ENCODE measurements at places on chromosomes 6 and 20.
A peak's percentile ranks its signal among the peaks of the same experiment; 100 is the strongest.

- DNase-seq: no peak
These were observed 103.6 kb downstream of the COL21A1 start for GRCh38 chr6:56143796-56144195.

DNA sequence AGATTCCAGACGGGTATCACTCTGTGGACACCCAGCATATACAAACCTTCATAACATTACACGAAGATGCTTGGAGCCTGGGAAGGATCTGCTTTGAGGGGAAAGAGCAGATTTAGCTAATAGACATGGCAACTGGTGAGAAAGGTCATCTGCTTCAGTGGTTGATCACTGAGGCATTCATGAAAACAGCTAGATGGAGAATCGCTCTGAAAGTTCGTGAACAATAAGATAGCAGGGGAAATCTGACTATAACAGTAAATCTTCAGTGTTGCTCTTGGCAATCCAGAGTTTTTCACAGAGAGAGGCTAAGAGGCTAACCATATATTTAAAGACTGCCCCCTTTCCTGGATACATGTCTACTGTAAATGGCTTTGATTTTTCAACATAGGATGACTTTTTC, 245.3 kb downstream of the FARS2 start:
- DNase-seq: no peak

- no peak for DNase-seq
These were observed 50.2 kb downstream of the COL12A1 start for GRCh38 chr6:75155631-75156030.

GRCh38 chr6:163415620-163416556, 1.4 kb downstream of the QKI start:
- peak; percentile 36 for DNase-seq

- no peak for DNase-seq
These were observed 5.2 kb downstream of the HAO1 start for GRCh38 chr20:7935027-7935551.

GRCh38 chr6:55088902-55089301, 85.4 kb upstream of the HCRTR2 start:
- DNase-seq: no peak

DNA sequence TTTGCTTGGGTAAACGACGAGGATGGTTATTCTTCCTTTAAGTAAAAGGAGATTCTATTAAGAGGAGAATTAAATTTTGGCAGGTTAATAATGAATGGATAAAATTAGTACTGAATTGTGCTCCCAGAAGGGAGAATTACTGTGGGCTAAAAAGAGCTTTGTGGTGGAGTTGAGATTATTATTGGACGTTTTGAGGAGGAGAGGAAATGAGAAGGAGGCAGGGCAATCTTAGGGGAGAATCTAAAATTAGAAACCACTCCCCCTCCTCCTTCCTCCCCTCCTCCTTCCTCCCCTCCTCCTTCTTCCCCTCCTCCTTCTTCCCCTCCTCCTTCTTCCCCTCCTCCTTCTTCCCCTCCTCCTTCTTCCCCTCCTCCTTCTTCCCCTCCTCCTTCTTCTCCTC, 331.8 kb downstream of the PRL start:
- no peak for DNase-seq

GRCh38 chr6:3176562-3177355, 19.4 kb upstream of the TUBB2A start:
- peak; percentile 44 for DNase-seq

DNA sequence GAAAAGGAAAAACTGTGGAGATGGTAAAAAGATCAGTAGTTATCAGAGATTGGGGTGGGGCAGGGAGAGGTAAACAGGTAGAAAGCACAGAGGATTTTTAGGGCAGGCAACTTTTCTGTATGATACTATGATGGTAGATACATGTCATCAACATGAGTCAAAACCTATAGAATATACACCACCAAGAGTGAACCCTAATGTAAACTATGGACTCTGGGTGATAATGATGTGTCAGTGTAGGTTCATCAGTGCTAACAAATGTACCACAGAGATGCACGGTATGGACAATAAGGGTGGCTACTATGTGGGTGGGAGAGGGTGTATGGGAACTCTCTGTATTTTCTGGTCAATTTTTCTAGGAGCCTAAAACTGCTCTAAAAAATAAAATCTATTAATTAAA, 18.5 kb downstream of the PACSIN1 start:
- no peak for DNase-seq

DNA sequence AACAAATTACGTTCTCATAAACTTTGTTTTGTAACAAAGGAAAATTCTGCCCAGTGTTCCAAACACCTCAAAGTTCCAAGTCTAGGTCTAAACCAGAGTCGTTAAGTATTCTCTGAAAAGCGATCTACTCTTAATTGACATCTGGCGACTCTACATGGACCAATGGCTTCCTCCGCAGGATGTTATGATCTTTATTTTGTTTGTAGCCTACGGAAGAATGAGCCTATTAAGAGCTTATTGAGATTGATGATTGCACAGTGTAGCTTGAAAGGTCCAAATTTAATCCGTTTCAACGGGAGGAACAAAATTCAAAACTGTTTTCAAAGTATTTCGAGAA, 61.1 kb downstream of the FAM217A start:
- DNase-seq: no peak

DNA sequence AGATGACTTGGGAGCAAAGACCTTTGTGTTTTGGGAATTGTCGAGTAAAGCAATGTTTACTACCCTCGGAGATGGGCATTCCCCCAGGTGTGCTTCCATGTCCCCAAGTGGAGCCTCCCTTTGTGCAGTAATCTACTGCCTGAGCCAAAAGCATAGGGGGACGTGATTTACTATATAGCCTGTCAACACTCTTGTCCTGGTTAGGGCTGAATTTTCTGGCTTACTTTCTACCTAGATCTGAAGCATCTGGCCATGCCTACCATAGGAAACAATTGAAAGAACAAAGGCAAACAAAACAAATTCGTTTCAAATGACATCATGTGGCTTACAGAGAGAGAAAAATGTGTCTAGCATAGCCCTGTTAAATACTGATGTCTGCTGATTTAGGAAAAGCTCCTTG, 350.6 kb downstream of the SAMD5 start:
- DNase-seq: no peak

- no peak for DNase-seq
These were observed 55.5 kb downstream of the CYB5R4 start for GRCh38 chr6:83914953-83915352.

DNA sequence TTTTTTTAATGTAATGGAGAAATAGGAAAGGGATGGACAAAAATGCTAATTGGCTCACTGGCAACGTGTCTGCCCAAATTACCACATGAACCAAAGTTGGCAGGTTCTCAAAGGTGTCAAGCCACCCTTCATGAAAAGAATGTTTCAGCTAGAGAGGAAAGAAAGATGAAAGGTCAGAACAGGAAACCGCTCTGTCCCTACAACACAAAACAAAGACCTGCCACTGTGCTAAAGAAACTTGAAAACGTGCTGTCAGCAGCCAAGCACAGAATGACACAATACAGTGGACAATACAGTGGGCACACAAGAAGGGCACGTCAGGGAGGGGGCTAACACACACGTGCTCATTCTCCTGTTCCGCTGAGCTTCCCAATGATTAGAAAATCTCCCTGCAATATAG, 4.9 kb downstream of the PREP start:
- peak; percentile 17 for DNase-seq

GRCh38 chr6:15246666-15247499, 1.0 kb downstream of the JARID2 start:
- DNase-seq: no peak

GRCh38 chr6:51992876-51993275, 94.5 kb downstream of the PKHD1 start:
- no peak for DNase-seq
